CD4-positive, alpha-beta T cell treated with Interleukin-21 for 1 hour (primary cell): ENCODE measurements at places on chromosomes 5 and 9.

GRCh38 chr5:84536797-84537196, 152.1 kb upstream of the EDIL3 start:
- DNase-seq, result no peak

- DNase-seq, result no peak
Observed at GRCh38 chr5:11420969-11421368, 483.3 kb downstream of the CTNND2 start.

- DNase-seq, result no peak
Observed at GRCh38 chr9:2317591-2317990, 302.4 kb downstream of the SMARCA2 start.

DNA sequence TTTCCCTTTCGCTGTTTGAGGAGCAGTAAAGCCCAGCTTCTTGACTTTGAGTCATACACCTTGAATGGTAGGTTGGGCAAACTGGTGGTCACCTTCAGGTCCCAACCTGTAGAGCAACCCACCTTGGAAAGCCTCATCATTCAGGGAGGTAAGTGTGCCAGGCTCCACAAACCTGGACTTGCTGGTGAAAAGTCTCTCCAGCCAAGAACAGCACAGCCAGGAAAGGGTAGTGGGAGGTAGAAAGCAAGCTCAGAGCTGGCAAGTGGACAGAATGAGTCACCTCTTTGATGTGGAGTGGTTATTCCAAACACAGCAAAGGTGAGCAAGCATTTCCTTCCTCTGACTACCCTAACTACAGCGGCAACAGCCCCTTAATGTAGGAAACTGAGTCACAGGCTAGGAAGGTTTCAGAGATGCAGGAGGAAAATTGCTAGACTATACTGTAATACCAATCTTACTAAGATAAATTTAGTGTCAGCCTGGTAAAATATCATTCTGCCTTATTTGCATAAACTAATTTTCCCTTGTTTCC, 117.5 kb upstream of the MTAP start:
- DNase-seq, result no peak

DNA sequence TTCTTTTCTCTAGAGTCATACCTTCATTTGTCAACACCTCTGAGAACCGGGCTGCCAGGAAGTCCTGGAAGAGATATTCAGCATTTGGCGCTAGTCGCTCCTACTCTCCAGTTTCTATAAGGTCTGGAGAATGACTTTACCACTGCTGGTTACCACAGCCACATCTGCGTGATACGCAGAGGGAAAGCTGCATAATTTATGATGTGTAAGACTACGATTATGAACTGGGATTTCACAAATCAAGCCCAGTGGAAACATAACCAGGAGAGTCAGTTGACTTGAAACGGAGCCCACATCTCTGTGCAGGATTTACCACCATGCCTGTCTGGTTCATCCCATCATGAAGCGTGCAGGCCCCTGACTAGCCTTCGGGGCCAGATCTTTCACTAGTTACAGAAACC, 72.6 kb downstream of the FGF1 start:
- DNase-seq, result no peak

GRCh38 chr9:14403081-14403480, 89.1 kb upstream of the NFIB start:
- no peak for DNase-seq

- no peak for DNase-seq
Observed at GRCh38 chr9:73597771-73598170, 446.1 kb downstream of the ANXA1 start.

DNA sequence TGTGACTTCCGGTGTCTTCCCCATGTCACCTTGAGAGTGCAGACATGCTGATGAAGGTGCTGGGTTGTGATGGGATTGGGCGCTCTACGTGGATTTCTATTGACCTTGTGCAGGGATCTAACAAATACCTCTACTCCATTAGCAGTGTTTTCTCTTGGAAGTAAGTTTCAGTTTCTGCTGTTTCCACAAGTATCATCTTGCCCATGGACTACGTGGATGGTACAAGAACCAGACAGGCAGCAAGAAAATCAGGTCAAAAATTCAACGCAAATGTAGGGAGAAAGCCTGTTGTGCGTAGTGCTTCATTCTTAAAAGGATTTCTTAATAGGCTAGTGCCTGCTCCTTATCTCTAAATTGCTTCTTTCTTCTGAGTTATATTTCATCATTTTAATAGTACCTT, 60.8 kb downstream of the AOPEP start:
- DNase-seq, result no peak

DNA sequence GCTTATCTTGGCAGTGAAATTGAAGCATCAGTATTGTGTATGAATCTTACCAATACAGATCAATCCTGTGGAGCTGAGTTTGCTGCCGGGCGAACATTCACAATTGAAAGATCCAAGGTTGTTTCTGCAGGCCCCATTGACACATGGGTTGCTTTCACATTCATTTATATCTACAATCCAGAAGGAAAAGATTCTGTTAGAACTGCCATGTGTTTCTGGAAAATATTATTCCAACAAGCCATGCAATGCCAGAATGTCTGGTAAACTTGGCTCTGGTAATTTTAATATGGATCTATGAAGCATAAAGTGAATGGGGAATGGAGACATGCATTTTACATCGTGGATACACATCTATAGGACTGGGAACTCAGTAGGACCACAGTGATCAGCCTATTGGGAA, 180.8 kb downstream of the FBN2 start:
- no peak for DNase-seq

DNA sequence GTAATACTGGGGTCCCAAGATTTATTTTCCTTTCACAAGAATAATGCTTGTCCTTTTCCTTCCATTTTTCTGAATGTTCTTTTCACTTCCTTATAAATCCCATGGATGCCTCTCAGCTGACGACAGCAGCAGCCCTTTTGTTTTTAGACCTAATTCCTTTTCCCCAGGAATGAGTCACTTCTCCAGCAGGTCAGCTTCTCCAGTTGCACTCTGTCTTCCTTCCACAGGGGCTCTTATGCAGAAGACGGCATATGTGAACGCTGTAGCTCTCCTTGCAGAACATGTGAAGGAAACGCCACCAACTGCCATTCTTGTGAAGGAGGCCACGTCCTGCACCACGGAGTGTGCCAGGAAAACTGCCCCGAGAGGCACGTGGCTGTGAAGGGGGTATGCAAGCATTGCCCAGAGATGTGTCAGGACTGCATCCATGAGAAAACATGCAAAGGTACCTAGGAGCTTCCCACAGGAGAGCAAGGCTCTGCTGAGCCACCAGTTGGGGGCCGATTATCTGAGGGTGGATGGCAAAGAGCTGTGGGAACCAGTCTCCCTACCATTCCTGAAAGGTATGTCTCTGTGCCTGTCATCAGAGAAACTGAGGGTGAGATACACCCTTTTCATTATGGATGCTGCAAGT, 72.9 kb downstream of the RFK start:
- no peak for DNase-seq

- DNase-seq, result no peak
Observed at GRCh38 chr5:152185547-152186245, 219.4 kb downstream of the NMUR2 start.

DNA sequence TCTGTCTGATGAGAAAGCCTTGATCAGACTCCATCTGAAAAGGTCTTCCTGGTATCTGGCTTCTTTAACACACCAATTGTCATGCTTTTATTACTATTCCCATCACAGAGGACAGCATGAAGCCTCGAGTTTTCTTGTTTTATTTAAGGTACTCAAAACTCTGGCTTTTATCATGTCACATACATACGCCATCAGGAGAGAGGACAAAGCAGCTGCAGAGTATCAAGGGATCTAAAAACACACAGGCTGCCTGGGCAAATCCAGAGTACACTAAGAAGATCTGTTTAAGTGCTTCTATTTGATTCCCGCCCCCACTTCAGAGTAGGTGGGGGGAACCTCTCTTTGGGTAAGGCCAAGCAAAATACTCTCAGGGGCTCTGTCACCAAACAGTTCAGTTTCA, 277.2 kb downstream of the SPOCK1 start:
- no peak for DNase-seq

DNA sequence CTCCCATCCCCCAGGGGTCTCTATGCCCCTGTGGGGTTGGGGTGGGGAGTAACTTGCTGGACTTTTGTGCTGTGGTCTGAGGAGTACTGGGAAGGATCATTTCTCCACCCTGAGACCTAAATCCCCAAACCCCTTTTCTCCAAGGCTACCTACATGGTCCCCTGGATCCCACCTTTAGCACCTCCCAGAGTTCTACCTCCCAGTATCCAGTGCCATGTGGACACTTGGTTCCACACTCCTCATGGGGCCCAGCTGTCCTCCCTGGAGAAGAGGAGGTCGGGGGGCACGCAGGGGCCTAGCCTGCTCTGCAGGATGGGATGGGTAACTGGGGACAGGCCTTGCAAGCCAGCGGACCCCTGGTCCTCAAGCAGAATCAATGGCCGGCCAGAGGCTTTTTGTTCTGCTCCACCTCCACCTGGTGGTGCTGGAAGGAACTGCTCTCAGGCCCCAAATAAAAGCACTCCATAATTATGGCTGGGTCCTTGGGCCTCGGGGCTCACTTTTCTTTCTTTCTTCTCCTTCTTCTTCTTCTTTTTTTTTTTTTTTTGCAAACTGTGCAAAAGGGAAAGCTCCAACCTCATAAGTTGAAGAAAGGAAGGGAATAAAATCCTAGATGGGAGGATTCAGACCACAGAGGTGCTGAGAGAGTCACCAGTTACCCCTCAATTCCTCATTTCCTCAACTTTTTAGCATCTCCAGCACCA, 68.4 kb downstream of the PSD2 start:
- DNase-seq, result peak; percentile 60

- no peak for DNase-seq
Observed at GRCh38 chr9:22030101-22030598, 21.0 kb upstream of the CDKN2B start.

- no peak for DNase-seq
Observed at GRCh38 chr5:122656577-122656976, 118.3 kb upstream of the SNX2 start.

- no peak for DNase-seq
Observed at GRCh38 chr9:129011761-129012181, 16.4 kb downstream of the SH3GLB2 start.

GRCh38 chr5:5752844-5753243, 330.4 kb downstream of the ICE1 start:
- no peak for DNase-seq

GRCh38 chr5:88557881-88558280, 289.2 kb upstream of the TMEM161B start:
- no peak for DNase-seq

GRCh38 chr9:125522328-125522725, 184.7 kb downstream of the MAPKAP1 start:
- no peak for DNase-seq

DNA sequence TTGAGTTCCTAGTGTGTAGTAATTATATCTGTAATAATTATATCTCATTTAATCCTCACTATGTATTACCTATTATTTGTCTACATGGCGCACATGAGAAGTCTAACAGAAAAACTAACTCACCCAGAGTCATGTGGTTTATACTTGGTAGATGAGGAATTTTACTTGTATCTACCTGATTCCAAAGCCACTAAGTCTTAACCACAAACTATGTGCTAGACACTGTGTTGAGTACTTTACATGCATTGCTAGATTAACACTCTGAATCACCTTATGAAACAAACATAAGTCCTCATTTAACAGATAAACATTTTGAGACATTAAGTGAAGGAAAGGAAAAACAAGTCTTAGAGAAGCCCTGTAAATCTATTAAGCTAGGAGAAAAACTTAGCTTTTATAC, 404.8 kb downstream of the TLR4 start:
- no peak for DNase-seq

GRCh38 chr5:174183701-174184100, 138.2 kb downstream of the NSG2 start:
- no peak for DNase-seq

DNA sequence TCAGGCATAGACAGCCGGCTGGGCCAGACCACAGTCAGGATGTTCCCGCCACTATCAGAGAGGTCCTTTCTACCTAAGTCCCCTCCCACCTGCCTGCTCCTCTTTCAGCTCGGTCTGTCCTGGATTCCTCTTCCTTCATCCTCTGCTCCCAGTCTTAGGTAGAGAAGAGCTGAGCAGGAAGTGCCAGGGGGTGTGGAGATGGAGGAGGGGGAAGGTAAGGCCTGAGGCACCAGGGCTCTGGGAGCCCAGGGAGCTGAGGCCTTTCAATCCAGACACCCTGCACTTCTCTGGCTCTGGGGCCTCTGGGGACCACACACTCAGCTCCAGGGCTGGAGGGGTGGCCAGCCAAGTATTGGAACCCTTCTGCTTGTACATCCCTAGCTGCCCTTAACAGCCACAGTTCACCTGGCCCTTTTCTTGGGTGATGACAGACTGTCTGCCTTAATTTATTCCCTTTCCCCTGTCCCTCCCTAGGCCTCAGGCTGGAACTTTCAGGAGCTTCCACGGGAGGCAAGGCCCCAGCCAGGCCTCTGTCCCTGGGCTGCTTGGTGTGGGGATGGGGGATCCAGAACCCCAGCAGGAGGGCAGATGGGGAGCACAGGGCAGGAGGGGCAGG, 15.6 kb downstream of the IRF1 start:
- DNase-seq, result no peak

GRCh38 chr9:29548436-29548835, 1975.2 kb upstream of the C9orf72 start:
- DNase-seq, result no peak

DNA sequence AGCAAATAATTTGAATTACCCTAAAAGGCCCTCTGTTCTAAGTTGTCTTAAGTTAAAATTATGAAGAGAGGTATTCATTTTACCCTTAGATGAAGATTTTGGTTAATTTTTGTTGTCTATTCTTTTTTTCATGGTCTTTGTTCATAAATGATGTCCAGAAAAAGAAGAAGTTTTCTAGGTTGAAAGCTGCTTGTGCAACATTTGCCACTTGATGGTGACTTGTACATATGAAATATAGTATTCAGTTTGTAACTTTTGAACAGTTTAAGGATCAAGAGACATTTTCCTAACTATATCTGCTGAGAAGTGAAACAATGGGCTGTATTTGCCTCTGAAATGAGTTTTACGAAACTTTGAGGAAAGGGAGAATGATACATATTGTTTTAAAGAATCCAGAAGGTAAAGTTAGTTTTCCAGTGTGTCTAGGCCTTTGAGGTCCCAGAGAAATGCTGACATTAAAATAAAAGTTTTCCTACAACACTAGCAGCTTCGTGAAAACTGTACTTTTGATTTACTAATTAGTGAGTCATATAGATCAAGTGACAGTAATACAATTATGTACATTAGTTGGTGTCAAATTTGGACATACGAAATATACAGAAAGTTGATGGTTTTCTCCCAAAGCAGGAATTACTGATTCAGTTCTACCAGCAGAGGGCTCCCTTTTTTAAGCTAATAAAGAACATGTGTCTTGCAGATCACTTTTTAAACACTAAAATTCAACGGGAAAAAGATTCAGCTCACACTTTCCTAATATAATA, 70.5 kb downstream of the PIK3R1 start:
- DNase-seq, result peak; percentile 72

DNA sequence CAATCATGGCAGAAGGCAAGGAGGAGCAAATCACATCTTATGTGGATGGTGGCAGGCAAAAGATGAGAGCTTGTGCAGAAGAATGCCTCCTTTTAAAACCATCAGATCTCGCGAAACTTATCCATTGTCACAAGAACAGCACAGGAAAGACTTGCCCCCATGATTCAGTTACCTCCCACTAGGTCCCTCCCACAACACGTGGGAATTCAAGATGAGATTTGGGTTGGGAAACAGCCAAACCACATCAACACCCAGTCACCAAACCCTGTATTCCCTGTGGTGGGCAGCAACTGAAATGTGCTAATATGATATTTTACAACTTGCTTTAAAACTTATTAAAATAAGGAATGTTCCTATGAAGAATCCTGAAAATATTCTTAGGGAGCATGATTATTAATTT, 54.2 kb downstream of the RASGRF2 start:
- no peak for DNase-seq

GRCh38 chr9:135664801-135665794, 2.0 kb downstream of the LCN9 start:
- DNase-seq, result no peak

GRCh38 chr5:33595303-33595702, 154.5 kb downstream of the TARS1 start:
- no peak for DNase-seq
